Activated T-cell treated with anti-CD3 and anti-CD28 coated beads for 48 hours (primary cell): ENCODE measurements at places on chromosomes 11 and 22.

GRCh38 chr11:124415356-124415923 lies 9.2 kb downstream of the OR8B4 start:
- no peak for DNase-seq

GRCh38 chr11:2775626-2776350 lies 76.0 kb upstream of the KCNQ1OT1 start:
- no peak for DNase-seq

GRCh38 chr11:127385071-127385470 lies 384.5 kb upstream of the KIRREL3 start:
- DNase-seq: no peak

DNA sequence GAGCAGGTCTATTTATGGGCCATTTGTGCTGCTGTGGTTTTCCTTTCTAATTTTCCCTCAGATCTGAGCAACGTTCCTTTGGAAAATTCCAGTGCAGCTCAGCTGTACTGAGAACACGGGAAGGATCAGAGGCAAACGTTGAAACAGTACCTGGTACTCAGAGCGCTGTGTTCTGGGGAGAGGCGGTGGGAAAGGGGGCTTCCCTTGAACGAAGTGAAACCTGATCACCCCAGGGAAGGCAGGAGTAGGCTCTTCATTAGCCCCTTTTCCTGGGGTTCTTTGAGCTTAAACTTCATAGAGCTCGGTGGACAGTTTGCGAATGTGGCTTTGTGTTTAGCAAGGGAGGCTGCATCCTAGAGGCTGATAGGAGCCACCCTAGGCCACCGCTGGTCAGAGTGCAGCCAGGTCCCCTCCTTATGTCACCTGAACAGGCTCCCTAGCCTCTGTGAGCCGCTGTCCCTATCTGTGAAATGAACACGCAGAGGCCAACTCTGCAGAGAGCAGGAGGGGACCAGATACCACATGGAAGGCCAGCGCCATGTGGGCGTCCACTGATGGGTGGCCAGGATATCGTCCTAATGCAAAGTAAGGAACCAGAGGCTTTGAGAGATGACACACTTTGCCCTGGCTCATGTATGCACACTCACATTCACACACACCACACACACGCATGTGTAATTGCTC lies 1464.8 kb downstream of the BRD1 start:
- no peak for DNase-seq

GRCh38 chr11:19389787-19390303 lies 149.1 kb upstream of the E2F8 start:
- DNase-seq: no peak

GRCh38 chr11:118660681-118661424 lies 18.6 kb downstream of the TREH start:
- no peak for DNase-seq

- no peak for DNase-seq
Measured at GRCh38 chr22:20111045-20111688, 4.7 kb upstream of the RANBP1 start.

- DNase-seq: no peak
Measured at GRCh38 chr11:12120031-12121008, 9.9 kb downstream of the MICAL2 start.

DNA sequence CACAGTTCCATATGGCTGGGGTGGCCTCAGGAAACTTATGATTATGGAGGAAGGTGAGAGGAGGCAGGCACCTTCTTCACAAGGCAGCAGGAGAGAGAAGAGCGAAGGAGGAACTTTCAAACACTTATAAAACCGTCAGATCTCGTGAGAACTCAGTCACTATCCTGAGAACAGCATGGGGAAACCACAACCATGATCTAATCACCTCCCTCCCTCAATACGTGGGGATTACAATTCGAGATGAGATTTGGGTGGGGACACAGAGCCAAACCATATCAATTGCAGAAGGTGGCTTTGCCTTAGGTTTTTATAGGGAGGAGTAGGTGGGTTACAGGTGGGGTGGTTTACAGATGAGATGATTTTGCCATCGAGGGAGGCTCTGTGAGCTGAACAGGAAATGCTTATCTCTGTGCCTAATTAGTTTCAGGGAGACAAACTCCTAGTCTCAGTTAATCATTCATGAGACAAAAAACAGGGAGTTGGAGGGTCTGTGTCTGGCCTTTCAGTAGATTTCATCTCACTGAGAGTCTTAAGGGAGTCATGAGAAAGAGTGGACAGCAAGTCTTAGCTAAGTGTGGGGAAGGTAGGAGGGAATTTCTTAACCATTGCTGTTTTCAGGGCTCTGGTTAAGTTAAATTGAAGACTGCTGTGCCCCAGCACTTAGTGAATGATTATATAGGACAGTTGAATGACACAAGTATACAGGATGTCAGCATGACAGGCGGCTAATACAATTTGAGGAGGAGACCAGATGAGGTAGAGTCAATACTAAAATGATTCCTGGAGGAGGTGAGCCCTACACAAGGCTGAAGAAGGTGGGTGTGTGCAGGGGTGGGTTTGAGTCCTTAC lies 47.7 kb downstream of the CWC15 start:
- DNase-seq: no peak

DNA sequence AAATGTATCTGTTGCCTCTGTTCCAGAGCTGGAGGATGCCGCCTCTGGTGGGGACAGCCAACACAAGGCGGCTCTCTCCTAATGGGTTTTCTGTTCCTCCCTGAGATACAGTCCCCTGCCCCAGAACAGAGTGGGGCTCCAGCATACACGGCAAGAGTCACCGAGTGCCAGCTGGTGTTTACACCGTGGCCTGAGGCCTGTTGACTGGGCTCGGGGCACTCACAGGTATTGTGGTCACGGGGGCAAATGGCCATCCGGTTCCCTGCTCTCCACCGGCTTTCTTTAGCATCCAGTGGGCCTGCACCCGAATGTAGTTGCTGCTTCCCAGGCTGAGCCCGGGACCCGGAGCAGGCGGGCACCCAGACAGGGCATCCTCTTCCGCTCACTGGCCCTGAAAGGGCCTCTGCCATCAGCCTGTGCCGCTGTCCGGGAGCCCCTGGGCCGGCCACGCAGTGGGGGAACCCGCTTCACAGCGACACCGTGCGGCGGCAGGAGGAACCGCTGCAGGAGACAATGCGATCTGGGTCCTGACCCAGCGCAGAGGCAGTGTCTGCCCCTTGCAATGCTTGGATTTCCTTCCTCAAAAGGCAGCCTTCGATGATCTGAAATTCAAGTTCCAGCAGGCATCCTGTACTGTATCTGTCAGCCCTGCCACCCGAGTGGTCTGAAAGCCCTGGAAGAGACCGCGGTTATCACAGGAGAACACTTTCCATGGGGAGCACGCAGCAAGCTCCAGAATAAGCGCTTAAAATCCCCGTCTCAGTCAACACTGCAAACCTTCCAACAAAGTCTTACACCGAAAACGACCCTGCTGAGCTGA lies 859 bp upstream of the KRTAP5-5 start:
- DNase-seq: peak; percentile 52

GRCh38 chr11:15938121-15938611 lies 418.2 kb downstream of the SOX6 start:
- DNase-seq: no peak

- DNase-seq: no peak
Measured at GRCh38 chr11:98710986-98711385, 309.8 kb upstream of the CNTN5 start.
